ENCODE measurements at places on chromosomes 13 and 19.

- no peak for DNase-seq
Observed at GRCh38 chr19:58380037-58380661, 681 bp downstream of the ZNF837 start.

DNA sequence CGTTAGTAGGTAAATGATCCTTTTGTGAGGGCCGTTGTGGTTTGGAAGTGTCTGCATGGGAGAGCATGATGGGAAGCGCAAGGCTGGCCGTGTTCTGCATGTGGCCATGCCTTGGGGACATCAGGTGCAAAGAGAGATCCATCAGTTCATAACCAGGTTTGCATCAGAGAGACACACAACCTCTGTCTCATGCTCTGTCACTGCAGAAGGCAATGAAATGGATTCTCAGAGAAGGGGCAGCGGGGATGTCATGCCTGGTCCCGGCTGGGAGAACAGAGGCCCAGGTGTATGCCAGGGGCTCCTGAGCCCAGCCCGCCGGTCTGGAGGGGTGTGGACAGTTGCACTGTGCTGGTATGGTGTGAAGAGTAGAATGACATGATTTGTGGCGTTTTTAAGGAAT is 60.2 kb downstream of the GGACT start:
- DNase-seq, result no peak

GRCh38 chr13:58324161-58324560 is 692.6 kb downstream of the PCDH17 start:
- DNase-seq, result no peak

- no peak for DNase-seq
Observed at GRCh38 chr19:38917921-38918491, 6.0 kb upstream of the CCER2 start.

DNA sequence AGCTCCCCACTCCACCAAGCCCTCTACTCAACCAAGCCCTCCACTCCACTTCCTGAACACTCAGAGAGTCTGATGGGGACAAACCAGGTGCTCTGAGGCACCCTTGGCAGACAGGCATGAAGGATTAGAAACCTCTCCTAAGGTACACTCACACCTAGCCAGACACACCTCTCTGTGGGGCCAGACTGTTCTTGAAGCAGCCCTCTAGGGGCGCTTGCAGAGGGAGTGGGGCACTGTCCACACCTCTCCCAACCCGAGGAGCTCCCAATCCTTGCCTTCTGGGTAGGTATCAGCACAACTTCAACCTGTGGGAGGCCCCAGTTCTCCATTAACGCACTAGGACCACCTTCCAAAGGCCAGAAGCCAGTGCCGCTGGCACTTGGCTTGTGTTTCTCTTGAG is 108.7 kb upstream of the VSTM2B start:
- no peak for DNase-seq

GRCh38 chr19:10269333-10270179 is 1.4 kb upstream of the ICAM1 start:
- peak; percentile 86 for DNase-seq

DNA sequence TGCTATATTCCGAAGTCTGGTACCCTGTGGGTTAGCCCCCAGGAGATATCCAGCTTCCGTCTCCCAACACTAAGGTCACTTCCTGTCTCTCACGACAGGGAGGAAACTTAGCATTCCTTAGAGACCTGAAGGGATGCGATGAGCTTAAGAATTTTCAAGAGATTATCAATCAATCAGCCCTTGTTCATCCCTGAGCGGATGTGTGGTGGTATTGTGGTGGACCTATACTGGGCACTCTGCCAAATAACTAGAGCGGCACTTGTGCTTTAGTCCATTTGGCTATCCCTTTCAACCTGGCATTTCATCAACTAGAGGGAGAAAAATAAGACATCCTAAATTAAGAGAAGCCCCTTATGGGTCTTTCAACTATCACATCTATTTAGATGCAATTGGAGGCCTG is 30.9 kb upstream of the ZNF562 start:
- DNase-seq, result no peak

DNA sequence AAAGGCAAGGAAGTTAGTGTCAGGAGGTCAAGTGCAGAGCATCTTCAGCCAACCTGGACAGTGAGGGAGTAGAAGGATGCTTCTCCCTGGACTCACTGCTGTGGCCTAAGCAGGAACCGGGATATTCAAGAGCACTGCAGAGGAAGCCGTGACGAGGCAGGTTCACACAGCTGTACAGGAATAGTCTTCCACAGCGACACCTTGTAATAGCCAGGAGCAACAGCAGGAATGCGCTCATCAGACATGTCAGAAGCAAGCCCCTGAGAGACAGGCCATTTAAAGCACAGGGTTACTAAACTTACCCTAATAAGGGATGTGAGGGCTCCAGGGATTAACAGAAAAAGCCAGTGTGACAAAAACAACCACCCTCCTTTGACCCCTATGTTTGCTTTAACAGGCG is 3.5 kb upstream of the MED26 start:
- no peak for DNase-seq

DNA sequence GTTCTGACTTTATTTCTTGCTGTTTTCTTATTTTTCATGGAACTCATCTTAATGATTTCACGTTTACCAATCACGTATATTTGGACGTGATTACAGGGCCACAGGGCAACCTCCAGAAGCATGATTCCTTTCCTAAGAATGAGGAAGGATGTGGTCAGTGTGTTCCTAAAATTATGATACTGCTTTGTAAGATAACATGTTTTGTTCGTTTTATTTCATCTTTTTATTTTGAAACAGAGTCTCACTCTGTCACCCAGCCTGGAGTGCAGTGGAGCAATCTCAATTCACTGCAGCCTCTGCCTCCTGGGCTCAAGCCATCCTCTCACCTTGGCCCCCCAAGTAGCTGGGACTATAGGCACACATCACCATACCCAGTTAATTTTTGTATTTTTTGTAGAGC is 24.8 kb upstream of the LAIR1 start:
- peak; percentile 32 for DNase-seq

DNA sequence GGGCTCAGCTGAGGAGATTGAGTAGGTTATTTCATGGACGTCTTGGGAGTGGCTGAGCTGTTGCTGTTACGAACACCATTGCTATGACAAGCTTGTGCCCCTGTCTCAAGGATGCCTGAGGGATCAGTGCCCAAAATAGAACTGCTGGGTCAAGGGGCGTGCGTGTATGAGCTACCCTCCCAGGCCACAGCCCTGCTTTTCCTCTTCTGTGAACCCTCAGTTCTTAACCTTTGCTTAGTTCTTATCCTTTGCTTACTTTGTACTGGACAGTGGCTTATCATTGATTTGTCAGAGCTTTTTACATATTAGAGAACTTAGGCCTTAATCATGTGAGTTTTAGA is 9.0 kb downstream of the ARHGAP45 start:
- no peak for DNase-seq

DNA sequence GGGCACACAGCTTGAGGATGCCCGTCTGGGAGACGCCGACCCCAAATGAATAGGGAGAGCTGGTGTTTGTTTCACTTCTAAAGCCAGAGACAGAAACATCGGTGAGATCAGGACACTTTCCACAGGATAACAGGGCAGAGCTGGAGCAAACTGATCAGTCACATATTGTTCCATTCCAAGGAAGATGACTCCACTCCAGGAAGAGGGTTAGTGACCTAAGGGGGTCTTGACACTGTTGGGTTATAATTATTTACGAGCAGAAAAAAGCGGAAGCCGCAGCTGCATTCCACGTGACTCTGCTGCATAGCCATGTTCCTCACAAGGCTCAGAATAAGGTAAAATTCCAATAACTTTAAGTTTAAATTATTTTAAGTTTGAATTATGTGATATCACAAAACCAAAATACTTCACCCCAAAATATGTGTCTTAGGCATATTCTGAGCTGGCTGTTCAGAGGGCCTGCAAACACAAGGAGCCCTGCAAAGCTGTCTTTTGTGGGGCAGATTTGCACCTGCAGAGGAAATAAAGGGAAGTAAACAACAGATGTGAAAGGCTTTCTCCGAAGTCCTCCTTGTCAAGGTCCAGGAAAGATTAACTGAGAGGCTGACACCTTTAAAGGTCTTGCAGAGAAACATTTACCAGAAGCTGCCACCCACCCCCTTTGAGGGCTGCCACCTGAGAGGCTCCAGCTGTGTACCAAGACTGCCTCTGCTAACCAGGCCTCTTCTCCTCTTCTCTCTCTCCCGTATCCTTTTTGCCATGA is 819.2 kb downstream of the UQCRFS1 start:
- DNase-seq, result peak; percentile 79

DNA sequence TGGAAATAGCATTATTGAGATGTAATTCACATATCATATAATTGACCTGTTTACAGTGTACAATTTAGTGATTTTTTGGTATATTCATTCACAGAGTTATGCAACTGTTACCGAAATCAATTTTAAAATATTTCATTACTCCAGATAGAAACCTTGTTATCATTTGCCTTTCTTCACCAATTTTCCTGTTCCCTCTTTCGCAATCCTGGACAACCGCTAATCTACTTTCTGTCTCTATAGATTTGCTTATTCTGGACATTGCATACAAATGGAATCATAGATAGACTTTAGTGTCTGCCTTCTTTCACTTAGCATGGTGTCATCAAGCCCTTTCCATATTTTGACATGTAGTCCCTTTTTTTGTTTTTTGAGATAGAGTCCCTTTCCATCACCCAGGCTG is 19.2 kb downstream of the MAB21L1 start:
- DNase-seq, result no peak

DNA sequence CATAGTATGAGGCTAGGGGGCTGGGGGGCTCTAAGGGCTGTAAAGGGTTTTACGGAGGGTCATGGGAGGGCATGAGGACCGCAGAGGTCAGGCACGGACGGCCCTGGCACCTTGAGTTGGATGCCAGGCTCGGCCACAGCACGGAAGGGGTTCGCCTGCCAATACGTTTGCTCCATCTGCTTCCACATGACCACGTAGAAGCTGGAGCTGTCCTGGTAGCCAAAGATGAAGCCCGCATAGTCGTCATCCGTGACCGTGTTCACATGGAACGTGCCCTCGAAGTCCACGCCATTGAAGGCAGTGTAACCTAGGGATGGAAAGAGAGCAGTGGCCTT is 6.4 kb downstream of the COMP start:
- DNase-seq, result no peak

DNA sequence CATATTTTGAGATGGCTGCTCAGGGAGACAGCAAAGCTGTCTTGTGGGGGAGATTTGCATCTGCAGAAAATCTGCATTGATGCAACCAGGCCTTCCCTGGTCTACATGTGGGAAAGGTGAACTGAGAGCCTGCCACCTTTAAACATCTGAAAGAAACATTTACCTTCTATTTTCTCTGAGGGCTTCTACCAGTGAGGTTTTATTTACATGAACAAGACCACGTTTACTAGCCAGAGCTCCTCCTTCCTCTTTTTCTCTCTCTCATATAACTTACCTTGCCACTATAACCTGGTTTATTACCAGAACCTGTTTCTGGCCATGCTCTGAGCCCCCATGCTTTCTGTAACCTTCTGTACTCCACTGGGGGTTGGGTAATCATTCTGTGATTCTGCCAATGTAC is 14.4 kb upstream of the RUBCNL start:
- no peak for DNase-seq

DNA sequence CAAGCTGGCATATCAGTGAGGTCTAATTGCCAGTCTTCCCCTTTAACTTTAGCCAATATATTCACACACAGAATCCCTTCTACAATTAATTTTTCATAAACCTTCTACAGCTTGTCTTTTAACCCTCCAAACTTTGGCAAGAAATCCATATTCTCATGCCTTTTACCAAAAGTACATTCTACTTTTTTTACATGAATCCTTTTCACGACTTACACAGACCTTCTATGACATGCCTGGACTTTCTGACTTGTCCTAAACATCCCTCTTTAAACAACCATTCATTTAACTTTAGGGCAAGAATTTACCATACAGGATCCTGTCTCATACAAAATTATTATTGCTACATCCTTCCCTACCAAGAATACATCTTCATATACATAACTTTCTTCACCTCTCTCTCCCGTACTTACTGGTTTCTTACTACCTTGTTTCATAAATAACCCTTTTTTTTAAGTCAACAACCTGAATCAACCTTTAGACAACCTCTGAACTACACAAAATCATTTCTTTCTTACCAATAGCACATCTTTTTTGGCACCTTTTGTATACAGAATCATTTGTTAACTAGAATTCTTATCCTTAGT is 23.5 kb downstream of the ZNF544 start:
- no peak for DNase-seq

DNA sequence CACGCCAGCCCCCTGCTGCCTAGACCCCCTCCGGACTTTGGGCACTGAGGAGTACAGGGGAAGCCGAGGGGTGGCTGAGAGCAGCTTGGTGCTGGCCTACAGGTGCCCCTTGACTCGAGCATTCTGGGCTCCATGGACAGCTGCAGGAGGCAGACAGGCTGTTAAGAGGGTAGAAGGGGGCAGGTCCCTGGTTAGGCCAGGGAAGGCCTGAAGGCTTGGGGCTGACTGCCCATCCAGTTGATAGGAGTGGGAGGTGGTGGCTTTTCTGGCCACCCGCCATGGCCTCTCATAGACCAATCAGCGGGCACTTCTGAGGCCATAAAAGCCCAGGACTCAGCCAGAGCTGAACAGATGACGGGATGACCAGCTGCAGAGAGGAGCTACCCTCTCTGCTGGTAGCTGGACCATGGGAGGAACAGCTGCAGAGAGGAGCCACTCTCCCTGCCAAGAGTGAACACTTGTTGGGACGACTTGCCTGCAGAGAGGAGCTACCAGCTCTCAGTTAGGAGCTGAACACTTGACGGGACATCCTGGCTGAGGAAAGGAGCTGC is 10.7 kb upstream of the SUPT20H start:
- no peak for DNase-seq

DNA sequence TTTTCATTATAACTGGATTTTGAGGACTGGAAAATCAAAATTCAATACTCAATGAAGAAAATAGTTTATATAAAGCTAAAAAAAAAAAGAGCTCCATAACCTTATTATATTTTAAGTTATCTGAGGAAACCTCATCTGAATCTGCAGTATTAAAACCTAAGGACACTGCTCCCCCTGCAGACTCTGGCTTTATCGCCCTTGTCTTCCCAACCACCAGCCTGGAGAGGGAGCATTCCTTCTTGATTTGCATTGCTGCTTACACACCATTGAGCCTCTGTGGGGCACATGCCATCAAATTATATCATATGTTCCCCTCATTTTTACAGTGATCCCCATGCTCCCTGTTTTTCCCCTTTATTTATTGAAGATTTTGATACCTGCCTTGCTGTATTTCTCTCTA is 871.4 kb upstream of the GPC6 start:
- no peak for DNase-seq

- DNase-seq, result no peak
Observed at GRCh38 chr19:1117654-1118053, 13.9 kb downstream of the GPX4 start.

GRCh38 chr19:24098359-24098758 is 11.4 kb downstream of the ZNF254 start:
- no peak for DNase-seq

GRCh38 chr13:50513300-50513877 is 330.1 kb downstream of the DLEU7 start:
- peak; percentile 32 for DNase-seq

DNA sequence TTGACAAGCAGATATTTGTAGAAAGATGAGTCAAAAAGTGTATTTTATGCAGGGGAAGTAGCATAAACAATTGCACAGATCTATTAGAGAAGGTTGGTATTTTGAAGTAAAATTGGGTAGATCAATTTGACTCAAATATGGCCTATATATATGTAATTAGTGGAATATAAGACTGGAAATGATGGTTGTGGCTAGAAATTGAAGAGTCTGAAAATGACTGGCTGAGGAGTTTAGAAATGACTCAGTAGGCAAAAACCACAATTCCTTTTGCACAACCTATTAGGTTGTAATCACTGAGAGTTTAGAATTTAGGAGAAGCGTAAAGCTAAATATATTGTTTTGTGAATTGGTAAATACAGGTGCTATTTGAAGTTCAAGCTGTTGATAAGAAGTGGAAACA is 622.6 kb upstream of the PCDH20 start:
- DNase-seq, result no peak

GRCh38 chr19:51327066-51328001 is 14.6 kb downstream of the VSIG10L start:
- no peak for DNase-seq

All from DND-41 (cell line).